Muscle of arm (tissue), 14 donors: ENCODE measurements at places on chromosomes 3 and 15. TPM values are rescaled to one million over a fixed set of nuclear protein-coding genes. Genes with fewer than 3 reads are reported as not detected.

Gene HEG1
- 44.5 TPM for polyA plus RNA-seq

DNA sequence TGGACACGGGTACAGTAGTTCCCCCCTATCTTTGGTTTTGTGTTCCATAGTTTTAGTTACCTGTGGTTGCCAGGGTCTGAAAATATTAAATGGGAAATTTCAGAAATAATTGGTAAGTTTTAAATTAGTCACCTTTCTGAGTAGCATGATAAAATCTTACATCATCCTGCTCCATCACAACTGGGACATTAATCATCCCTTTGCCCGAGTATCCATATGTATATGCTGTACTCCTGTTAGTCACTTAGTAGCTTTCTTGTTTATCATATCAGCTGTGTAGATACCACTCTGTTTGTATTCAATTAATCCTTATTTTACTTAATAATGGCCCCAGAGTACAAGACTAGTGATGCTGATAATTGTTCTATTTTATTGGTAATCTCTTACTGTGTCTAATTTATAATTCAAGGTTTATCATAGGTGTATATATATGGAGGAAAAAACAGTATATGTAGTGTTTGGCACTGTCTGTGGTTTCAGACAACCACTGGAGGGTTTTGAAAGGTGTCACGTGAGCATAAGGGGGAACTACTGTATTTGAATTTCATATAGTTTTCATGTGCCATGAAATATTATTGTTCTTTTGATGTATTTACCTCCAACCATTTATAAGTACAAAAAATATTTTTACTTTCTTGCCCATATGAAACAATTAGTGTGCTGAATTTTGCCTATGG, 41.4 kb downstream of the CTDSPL2 start:
- DNase-seq = no peak

DNA sequence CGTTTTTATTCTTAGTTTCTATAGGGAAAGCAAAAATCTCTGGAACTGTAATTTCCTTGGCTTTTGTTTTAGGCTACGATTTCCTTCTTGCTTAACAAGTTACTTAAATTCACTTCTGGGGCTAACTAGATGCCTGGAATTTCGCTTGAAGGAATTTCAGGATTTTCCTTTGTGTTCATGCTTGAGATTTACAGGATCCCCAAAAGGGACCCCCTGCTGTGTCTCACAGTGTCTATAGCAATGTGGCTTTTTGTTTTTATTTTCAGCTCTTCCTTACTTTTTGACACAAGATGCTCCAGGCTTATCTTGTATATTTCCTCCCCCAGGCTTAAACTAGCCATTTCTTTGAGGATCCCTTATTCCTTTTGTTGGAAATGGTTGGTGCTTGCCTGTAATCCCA, 95.5 kb upstream of the DPPA4 start:
- DNase-seq = no peak

DNA sequence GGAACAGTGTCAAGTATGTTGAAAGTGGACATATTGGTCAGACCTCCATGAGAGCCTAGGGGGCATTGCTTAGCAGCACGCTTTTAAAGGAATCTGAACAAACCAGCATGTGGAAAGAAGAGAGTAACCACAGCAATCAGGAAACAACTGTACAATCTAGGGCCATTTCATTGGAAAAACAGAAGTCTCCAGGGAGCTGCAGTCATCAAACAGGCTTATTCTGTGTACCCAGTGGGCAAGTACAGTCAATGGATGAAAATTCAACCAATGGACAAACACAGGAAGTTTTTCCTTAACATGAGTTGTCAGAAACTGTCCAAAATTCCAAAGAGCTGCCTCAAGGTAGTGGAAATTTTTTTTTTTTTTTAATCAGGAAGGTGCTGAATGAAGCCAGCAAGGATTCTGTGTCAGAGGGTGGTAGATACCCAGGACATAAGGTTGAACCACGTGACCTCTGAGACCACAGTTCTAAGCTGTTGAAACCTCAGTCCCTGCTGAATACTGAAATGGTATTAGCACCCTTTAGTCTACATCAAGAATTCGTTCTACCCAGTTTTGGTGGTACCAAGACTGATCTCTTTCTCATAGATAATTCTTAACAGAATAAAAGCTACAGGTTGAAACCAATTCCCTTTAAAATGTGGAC, 4.4 kb upstream of the DLG1 start:
- DNase-seq = no peak
